NCI-H1436 (cell line): ENCODE measurements at places on chromosomes 16 and 17.

GRCh38 chr17:47066841-47067682, 88.0 kb upstream of the RPRML start:
- DNase-seq, result peak; percentile 92

DNA sequence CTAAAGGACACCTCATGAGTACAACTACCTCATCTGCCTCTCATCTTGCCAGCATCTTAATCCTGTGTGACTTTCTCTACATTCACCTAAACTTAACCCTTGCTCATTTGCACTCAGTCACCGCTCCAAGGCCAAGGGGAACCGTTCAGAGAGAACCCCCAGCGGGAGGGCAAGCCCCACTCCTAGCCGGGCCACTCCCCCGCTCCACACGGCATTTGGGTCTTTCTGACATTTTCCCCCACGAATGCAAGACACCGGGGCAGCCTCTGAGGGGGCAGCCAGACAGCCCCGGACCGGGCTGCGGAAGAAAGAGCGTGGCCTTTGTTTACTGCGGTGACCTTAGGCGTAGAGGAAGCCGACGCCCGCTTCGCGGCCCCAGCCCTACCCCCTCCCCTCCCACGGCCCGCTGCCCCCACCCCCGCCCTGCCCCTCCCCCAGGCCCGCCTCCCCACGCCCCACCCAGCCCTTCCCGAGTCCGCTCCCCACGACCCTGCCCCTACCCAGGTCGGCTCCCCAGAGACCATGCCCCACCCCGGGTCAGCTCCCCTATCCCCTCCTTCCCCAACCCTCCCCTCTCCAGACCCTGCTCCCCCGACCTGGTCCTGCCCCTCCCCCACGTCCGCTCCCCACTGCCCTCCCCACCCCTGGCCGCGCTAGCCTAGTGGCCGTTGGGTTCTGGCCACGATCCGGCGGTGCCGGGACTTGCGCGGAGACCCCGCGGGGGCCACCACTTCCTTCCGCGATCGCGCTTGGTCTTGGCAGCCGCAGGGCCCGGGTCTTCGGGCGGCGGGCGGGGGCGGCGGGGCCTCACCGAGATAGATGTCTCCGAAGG, 789 bp downstream of the CSNK1D start:
- DNase-seq, result no peak

DNA sequence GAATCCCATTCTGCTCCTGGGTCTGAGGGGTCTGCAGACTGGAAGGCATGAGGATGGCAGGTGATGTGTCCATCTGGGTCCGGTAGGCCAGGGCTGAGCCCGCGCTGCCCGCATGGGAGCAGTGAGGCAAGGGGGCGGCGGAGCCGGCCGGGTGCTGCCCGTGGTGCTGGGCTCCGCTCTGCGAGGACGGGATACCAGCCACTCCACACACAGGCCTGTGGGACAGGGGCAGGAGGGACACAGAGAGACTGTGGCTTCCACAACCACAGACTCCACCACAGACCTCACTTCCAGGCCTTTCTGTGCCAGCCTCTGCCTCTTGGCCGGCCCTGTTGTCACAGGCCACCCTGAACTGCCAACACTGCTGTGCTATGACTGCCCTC, 25.4 kb downstream of the MAP1LC3B start:
- DNase-seq, result no peak

DNA sequence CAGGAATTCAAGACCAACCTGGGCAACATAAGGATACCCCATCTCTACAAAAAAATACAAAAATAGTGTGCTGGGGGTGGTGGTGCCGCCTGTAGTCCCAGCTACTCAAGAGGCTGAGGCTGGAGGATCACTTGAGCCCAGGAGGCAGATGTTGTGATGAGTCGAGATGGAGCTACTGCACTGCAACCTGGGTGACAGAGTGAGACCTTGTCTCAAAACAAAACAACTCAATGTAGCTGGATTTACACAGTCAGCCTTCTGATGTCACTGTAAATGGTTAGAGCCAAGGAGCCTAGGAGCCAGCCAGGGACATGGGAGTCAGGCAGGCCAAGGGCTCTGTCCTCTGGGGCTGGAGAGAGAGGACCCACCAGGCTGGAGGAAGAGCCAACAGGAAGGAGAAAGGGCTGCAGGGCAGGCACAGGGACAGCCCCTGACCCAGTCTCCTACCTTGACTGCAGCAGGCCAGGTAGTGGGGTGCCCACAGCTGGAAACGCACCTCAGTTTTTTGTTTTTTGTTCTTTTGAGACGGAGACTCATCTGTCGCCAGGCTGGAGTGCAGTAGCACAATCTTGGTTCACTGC, 8.4 kb downstream of the CDIPT start:
- DNase-seq, result no peak

DNA sequence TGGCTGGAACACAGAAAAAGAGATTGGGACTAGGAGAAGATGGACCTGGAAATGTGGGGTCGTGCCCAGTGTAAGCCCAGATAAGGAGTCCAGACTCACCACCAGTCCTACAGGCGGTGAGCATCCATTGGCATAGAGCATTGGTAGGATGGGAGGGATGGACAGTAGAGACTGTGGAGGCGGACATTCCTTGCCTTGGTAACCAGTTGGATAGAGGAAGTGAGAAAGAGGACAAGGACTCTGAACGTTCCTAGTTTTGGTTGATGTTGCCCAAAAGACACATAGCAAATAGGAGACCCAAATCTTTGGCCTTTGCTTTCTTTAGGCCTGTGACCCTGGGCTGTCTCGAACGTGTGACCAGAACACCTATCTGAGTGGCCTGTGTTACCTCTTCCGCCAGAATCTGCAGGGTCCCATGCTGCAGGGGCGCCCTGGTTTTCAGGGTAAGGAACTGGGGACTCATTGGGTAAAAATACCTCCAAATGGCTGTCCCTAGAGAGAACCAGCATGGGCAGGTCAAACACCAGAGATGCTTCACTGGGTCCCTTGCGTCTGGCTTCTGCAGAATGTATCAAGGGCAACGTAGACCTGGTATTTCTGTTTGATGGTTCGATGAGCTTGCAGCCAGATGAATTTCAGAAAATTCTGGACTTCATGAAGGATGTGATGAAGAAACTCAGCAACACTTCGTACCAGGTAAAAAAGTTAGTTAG, 6.4 kb downstream of the ITGAL start:
- DNase-seq, result no peak

- DNase-seq, result peak; percentile 69
Observed at GRCh38 chr16:10509534-10510025, 70.8 kb downstream of the EMP2 start.

DNA sequence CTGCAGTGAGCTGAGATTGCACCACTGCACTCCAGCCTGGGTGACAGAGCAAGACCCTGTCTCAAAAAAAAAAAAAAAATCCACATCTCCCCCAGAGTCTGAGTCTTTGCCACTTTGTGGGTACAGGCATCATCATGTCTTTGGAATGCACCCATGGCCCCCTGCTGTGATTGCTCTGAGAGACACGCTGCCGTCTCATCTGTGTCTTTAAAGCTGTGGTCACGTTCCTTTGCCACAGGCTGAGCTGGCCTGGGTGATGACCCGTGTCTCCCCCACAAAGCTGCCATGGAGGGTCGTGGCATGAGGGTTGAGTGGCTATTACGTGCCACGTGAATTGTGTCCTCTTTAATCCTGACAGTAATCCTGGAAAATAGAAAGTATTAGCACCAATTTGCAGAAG, 20.2 kb downstream of the CRISPLD2 start:
- no peak for DNase-seq

- DNase-seq, result no peak
Observed at GRCh38 chr16:87671221-87671620, 68.9 kb downstream of the JPH3 start.

DNA sequence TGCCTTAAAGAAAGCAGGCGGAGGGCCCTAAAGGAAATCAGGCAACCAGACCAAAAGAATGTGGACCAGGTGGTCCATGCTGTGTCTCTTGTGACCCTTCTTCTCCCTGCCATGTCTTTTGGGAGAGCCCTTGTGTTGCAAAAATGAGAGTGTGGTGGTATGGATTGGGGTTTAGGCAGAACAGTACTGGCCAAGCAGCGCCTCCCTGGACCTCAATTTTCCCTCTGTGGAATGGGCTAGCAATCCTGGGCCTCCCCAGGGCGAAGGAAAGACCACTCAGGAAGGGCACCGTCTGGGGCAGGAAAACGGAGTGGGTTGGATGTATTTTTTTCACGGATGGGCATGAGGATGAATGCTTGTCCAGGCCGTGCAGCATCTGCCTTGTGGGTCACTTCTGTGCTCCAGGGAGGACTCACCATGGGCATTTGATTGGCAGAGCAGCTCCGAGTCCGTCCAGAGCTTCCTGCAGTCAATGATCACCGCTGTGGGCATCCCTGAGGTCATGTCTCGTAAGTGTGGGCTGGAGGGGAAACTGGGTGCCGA, 7.6 kb upstream of the NLRC5 start:
- DNase-seq, result no peak
